ENCODE measurements at places on chromosomes 7 and 10.

DNA sequence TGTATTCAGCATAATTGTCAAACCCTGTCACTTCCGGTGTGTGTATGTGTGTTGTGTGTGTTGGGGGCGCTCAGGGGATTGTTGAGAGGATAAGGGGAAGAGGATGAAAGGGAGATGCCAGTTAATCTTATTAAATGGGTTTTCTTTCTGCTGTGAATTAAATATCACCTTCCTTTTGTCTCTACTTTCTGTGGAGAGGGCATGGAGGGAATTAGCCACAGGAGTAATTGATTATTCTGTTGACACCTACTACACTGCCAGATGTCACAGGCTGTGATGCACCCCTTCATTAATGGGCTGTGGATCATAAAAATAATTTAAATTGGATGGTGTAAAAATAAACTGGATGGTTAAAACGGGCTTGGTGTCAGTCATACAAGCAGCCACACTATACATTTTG is 311.9 kb downstream of the MDFIC start:
- DNase-seq, result no peak

DNA sequence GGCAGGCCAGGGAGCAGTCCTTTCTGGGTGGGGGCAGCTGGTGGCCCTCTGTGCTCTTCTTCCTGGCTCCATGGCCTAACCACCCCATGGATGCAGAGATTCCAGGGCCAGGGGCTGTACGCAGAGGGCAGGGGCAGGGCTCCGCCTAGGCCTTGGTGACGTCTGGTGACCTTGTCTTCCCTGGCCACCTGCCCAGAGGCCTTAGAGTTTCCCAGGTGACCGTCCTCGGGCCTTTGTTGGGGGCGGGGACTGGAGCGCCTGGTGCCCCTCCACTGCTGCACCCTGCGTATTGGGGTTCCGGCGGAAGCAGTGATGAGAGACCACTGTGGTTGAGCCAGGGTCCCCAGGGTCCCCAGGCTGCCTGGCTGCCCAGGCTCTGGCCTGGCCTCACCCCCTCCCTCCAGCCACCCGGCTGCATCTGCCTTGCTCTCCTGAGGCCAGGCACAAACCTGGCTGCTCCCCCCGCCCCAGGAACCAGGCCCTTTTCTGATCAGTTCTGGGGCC is 10.3 kb downstream of the PWWP2B start:
- no peak for DNase-seq

GRCh38 chr10:22554461-22555182 is 159.8 kb downstream of the PIP4K2A start:
- peak; percentile 91 for DNase-seq

DNA sequence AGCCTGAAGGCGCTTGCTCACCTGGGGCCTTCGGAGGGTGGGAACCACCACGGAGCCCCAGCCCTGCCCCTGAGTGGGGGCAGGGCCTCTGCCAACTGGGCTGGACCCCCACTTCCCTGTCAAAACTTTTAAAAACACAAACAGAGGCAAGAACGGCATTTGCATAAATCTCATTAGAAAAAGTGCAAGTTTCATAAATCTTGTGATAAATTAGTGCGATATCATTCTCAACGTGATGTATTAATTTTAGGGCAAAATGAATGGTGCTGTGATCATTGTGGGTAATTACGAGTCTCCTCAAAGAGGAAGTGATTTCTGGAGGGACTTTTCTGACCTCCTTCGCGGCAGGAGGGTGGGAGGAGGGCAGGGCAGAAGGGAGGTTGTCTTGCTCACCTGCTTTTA is 98.3 kb downstream of the CDH23 start:
- DNase-seq, result no peak

DNA sequence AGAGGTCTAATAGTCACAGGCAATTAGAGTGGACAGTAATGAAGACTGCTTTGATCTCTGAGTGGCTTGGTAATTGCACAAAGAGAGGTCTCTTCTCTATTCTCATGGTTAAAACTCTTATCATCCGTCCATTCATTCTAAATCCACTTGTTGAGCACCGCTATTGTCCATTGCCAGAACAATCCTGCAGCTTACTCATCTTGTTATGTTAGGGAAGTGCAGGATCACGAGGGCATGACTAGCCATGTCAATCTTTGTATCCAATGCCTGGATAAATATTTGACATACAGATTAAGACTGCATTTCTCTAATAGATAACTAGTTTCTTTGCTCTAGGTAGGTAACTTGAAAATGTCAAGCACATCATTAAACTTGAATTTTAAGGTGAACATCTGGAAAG is 14.9 kb downstream of the SFTPD start:
- DNase-seq, result no peak

DNA sequence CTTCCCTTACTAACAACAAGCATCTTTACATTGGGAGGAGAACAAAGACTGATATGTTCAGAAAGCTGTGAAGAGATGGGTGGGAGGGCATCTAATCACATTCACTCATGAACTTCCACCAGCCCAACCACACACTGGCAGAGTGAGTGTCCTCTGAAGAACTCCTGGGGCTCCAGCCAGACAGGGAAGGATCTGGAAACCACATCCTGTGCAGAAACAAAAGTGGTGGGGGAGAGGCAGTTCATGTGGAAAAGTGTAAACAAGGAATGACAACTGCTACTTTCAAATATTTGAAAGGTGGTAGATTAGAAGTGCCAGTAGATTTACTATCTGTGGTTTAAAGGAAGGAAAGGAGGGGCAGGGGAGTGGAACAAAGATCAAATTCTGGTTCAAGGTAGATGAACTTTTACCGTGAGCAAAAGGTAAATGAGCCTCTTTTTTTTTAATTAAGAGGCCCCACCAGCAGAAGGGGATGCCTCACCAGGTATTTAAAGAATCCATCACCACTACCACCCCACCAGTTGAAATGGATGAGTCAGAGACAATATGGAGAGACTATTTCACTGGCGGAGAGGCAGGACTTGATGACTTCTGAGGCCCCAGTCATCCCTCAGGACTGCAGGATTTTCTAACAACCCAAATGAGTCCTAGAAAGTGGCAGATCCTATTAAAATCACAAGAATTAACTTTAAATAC is 34.5 kb downstream of the GOT1 start:
- peak; percentile 77 for DNase-seq

DNA sequence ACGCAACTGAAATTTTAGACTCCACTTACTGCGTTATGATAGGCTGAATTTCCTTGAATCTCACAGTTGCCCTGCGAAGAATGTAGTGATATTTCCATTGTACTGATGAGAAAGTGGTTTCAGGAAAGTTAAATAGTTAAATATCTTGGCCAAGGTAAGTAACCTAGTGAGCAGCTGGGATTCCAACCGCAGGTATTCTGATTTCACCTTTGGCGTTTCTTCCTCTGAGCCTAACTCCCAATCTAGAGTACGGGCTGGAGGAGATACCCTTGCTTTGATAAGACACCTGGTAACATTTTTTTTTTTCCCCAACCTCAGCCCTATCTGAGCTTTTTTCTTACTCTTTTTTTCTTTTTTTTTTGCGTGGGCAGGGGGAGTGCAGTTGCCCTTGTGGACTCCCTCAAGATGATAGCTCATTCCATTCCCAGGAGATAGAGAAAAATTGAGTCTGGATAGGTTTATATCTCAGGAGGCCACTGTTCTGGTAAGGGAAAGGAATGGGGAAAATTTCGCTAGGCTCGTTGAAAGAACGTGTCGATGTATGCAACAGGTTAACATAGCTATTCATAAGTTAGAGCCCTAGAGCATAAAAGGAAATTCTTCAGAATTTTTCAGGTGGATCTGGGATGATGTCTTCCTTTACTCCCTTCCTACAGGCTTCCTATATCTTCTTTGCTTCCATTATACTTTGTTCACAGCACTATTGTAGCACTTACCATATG is 3.1 kb upstream of the TAS2R38 start:
- no peak for DNase-seq

GRCh38 chr7:155590215-155591018 is 44.1 kb upstream of the CNPY1 start:
- DNase-seq, result peak; percentile 6

- peak; percentile 84 for DNase-seq
These were observed 167.9 kb downstream of the NEURL1 start for GRCh38 chr10:103661198-103661950.

DNA sequence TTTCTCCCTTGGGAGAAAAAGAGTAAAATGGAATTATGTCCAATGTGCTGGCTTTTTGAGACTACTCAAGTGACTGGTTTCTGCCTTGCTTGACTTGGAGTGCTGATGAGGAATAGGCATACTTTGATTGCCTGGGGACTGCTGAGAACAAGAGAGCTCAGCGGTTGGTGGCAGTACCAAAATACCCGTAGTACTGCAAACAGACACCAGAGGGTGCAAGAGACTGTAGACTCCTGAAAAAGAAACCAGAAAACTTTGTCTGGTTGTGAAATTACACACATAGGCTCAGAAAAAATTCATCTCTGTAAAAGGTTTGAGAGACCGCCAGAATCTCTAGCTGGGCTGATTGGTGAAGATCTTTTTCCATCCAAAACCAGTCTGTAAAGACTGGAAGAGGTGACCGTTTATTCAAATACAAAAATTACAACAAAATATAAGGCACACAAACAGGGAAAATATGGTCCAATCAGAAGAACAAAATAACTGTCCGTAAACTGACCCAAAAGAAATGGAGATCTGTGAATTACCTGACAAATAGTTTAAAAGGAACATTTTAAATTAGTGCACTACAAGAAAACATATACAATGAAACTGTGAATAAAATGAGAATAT is 18.5 kb downstream of the BICC1 start:
- DNase-seq, result peak; percentile 84

DNA sequence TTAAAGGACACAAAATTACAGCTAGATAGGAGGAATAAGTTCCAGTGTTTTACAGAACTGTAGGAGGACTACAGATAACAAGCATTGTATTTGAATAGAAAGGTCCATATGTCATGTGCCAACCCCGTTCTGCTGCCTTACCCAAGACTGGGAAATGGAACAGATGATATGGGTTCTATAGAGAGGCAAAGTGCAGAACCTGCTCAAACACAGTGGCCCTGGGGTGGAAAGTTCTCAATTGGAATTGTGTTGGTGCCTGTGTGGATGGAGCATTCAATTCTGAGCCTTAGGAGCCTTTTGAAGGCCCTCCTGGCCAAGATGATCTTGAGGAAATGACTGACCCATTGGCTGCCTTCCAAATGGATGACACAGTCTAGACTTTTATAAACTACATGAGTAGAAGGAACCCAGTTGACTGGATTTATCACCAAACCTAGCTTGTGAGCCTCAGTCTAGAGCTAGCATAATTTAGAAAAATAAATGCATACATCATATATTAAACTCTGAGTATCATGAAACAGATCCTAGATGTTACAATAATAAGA is 4.1 kb upstream of the PRSS1 start:
- DNase-seq, result no peak

DNA sequence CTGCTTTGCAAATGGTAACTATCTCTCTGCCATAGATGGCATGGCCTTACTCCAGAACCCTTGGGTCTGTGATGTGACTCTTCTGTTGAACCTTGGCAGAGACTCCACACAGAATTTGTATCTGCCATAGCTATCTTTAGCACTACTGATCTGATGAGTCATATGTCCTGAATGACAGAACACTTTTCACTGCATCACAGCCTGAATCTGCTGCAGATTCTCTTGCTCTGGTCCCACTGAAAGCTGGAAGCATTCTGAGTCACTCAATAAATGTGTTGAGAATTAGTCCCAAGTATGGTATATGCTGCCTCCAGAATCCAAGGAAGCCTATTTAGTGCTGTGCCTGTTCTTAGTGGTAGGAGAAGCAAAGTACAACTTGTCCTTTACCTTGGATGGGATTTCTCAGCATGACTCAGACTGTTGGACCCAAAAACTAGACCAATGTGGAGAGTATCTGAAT is 39.5 kb upstream of the ANKRD1 start:
- peak; percentile 89 for DNase-seq

GRCh38 chr7:159136442-159136841 is 8.2 kb downstream of the VIPR2 start:
- DNase-seq, result no peak
